ENCODE measurements at places on chromosomes 2 and 18.

DNA sequence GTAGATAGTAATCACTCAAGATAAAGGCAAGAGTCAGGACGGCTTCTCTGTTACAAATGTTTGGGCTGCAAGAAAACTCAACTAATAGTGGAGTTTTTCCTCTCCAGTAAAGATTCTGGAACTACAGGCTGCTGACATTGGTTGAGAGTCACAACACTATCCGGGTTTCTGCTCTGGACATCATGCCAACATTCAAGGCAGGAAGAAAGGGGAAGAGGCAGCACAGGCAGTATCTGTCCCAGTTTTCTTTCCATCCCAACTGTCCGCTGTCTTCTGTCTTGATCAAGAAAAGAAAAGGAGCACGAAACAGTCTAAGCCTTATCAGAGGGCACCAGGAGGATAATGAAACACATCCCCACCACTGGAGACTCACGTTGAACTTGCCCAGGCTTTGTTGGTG lies 132.1 kb downstream of the MAIP1 start:
- no peak for DNase-seq

GRCh38 chr2:231174211-231174651 lies 24.2 kb upstream of the ARMC9 start:
- DNase-seq: no peak

DNA sequence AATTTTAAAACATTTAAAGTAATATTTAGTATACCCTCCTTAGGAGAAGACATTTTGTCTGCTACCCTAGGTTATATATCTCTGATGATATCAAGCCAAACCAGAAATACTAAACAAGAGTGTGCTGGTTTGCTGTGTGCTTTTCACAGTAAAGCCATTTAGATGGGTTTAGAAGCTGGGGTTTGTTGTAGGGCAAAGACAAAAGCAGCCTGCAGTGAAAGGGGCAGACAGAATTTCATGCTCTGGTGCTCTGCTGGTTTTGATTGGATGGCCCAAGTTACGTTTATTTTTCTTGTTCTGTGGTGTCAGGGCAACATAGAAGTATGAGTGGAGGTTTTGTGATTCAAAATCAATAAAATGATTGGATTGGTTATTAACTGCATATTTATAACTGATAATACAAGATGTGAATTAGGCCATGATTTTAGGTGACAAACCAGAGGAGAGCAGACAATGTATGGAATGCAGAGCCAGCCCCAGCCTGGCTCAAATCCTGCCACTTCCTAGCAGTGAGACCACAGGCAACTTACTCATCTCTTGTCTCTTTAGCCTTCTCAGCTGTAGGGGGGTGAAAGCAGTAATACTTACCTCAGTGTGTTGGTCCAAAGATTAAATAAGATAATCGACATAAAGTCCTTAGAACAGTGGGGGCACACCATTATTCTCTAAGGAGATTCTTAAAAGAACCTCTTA lies 30.9 kb upstream of the IER3IP1 start:
- no peak for DNase-seq

GRCh38 chr2:56047136-56047535 lies 123.6 kb upstream of the EFEMP1 start:
- no peak for DNase-seq

GRCh38 chr2:138757384-138757783 lies 22.8 kb downstream of the NXPH2 start:
- no peak for DNase-seq

- no peak for DNase-seq
Measured at GRCh38 chr2:60822987-60823386, 58.4 kb upstream of the REL start.

- peak; percentile 11 for DNase-seq
Measured at GRCh38 chr2:60806988-60807681, 51.1 kb downstream of the PAPOLG start.

DNA sequence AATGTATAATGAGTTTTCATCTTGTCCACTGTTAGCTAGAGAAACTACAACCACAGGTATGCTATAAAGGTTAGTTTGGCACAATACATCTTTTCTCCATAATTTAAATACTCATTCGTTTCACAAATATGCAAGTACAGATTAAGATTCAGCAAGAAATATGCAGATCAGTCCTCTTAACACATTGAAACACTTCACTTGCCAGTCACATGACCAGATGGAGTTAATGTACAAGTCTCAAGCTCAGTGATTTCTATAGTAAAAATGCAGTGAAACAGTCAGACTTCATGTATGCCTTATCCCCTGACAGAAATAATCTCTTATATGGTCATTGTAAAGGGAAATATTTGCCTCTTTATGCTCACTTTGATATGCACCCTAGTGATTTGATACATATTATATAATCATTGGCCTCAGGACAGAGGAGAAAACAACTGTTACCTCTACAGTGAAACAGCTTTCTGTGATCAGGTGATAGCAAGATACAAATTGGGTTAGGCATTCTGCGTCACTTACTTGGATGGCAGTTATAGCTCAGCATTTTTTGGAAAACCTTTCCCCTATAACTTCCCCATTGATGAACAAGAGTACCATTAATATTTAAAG lies 104.6 kb downstream of the TCF4 start:
- DNase-seq: no peak

- no peak for DNase-seq
Measured at GRCh38 chr2:47897883-47898731, 8.2 kb downstream of the FBXO11 start.

DNA sequence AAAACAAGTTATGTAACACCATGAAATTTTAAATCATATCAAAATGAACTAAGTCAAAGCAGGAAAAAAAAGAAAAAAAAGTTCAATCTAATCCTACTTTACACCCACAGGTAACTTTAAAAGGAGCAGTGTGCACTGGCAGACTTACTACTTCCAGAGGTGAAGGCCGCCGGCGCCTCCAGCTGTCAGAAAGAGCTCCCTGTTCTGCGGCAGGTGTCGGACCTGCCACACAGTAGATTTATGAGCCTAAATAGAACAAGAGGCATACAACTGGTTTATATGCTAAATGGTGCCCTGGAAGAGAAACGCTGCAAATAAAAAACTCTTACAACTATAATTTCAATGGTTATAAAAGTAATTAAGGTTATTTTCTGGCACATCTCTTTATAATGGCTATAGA lies 23.1 kb upstream of the PNO1 start:
- DNase-seq: no peak

DNA sequence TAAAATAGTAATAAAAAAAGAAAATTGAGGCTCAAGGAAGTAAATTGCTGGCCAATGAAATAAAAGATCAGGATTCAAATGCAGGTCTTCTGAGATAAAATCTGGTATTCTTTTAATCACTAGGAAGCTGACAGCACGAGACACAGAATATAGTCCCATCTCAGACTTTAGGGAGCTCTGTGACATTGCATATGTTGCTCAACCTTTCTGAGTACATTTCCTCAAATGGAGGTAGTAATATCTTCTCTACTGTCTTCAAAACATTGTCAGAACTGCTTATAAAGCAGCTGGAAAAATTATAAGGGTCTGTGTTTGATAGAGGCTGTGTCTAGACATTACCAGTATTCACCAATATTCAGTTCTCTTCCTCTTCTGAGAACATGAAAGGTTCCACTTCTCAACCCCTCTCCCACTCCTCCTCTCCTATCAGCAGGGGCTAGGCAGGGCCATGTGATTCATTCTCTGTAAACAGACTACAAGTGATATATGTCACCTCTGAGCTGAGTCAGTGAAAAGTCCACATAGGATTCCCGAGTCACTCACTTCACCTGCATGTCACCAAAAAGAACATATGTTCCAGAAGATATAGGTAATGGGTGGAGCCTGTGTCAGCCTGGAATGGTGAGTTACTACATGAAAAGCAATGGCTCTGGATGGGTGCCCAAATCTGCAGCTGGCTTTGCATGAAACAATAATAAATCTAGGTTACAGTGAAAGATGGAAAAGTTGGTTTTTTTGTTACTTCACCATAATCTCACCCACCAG lies 7.1 kb downstream of the KCNE4 start:
- DNase-seq: peak; percentile 81

- peak; percentile 93 for DNase-seq
Measured at GRCh38 chr2:14632133-14632936, at the start of gene LRATD1. LRATD1 (plus strand) TSS chr2:14632717; CDS start chr2:14633980, 1,263 bp downstream.

- no peak for DNase-seq
Measured at GRCh38 chr2:215697003-215697402, 261.1 kb upstream of the FN1 start.

- DNase-seq: no peak
Measured at GRCh38 chr2:98778741-98779483, 48.0 kb upstream of the MGAT4A start.

DNA sequence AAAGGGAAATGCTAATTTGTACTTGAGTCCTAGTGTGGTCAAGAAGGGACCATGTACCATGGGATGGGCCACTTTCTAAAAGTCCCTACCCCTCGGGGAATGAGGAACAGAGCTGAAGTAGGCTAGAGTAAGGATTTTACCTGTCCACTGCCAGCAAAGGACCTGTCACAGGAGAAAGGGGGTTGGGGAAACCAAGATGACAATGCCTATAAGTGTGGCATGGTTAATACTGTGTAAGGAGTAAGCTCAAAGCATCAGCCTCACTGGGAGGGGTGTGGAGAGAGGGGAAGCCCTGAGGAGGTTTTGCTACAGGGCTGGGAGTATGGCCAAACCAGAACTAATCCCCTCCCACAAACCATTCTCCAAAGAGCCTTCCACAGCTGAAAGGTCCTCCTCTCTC lies 15.8 kb downstream of the GKN2 start:
- DNase-seq: peak; percentile 15

DNA sequence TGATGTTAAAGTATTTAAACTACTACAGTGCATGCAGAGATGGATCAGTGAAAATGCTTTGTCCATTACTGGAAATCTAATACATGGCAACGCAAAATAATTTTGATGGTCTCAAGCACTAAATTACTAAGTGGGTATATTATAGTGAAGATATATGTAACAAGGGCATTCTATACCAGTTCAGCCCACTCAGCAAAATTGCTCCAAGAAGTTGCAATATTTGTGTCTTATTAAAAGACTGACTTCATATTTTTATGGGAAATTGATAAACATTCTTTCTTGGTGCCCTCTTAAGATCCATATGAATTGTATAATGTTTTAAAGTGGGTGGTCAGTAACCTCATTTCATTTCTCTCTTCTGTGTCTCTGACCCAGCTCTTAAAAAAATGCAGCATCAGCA lies 343.1 kb upstream of the MEX3C start:
- DNase-seq: no peak

GRCh38 chr2:79702905-79703304 lies 190.1 kb downstream of the CTNNA2 start:
- DNase-seq: no peak

- no peak for DNase-seq
Measured at GRCh38 chr18:23324056-23324811, 128.9 kb upstream of the RIOK3 start.

GRCh38 chr18:63119647-63120046 lies 199.9 kb downstream of the BCL2 start:
- DNase-seq: peak; percentile 39

DNA sequence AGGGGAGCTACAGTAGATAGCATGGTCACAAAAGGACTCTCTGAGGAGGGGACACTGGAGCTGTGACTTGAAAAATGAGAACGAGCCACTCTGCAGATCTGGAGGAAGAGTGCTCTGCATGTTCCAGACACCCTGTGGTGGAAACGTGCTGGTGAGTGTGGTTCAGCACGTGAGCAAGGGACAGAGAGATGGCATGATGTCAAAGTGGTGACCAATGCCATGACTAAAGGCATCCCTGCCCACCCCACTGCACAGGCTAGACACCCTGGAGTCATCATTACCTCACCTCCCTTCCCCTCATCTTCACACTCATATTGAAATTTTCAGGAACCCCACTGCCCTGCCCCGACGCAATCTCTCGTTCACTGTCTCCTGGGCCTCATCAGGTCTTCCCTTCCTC lies 56.5 kb downstream of the SLC4A5 start:
- DNase-seq: no peak

DNA sequence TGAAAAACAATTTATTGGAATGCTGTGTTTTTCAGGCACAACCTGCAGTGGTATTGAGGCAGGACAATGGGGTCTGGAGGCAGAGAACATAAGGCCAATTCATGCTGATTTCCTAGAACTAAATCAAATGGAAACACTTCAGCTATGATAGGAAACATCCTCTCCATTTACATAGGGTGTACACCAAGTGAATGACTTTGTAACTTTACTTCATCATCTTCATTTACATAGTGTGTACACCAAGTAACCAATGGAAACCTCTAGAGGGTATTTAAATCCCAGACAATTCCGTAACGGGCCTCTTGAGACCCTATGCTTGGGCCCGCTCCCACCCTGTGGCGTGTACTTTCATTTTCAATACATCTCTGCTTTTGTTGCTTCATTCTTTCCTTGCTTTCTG lies 32.2 kb upstream of the ST8SIA5 start:
- DNase-seq: no peak

DNA sequence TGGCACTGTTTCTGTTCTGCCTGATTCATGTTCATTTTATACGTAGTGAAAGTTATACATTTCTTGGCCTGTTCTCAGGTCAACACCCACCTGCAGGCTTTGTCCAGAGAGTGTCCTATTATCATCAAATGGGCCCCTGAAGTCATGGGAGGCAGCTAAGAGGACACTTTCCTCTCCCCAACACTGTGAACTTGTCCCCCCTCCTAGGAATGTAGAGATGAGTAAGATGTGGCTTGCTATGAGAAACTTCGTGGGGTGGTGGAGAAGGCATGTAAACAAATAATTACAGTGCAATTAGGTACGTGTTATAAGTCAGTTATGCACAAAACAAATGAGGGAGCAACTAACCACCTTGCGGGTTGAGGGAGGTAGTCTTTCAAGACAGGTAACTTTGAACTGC lies 57.9 kb downstream of the COL4A3 start:
- DNase-seq: no peak

DNA sequence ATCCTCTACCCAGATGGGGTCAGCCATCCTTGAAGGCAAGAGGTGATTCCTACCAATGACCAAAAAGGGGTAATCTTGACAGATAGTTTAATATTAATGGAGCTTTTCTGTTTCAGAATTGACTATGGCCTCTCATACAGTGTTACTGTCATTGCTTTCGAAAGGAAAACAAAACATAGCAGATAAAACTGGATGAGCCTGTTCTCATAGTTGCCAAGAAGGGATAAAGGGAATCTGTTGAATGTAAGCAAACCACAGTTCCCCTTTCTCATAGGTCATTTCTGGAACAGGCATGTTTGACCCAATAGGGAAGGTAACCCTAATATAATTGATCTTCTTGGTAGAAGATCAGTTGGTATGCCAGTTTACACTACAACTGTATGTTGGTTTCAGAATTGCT lies 1.6 kb downstream of the RAB27B start:
- DNase-seq: peak; percentile 90

Measured in PC-3 (cell line).